ENCODE measurements at places on chromosomes 7 and 10.

GRCh38 chr10:118251791-118252190 is 90.3 kb downstream of the FAM204A start:
- no peak for DNase-seq

- no peak for DNase-seq
These were observed 44.3 kb downstream of the MACC1 start for GRCh38 chr7:20172736-20173334.

DNA sequence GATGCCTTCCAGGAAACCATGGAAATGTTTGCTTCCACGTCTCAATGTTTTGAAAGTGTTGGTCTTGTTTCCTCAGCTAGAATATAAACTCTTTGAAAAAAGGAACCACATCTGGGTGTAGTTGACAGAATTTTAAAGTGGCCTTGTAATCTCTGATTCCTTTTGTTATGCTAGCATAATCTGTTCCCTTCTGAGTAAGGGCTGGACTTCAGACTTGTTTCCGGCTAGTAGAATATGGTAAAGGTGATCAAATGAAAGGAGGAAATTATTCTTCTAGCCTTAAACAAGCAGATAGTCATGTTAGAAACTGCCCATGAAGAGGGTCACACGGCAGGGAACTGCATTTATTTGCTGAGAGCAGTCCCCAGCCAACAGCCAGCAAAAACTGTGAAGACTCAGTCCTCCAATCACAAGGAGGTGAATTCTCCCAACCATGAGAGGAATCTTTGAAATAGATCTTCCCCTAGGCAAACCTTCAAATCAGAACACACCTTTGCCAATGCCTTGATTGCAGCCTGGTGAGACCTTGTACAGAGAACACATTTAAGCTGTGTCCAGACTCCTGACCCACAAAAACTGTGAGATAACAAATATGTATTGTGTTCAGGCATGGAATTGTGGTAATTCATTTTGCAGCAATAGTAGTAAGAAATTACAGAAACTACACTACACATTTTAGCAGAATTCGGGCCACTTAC is 316.9 kb upstream of the SP8 start:
- no peak for DNase-seq

- no peak for DNase-seq
These were observed 52.7 kb downstream of the MET start for GRCh38 chr7:116724560-116725231.

DNA sequence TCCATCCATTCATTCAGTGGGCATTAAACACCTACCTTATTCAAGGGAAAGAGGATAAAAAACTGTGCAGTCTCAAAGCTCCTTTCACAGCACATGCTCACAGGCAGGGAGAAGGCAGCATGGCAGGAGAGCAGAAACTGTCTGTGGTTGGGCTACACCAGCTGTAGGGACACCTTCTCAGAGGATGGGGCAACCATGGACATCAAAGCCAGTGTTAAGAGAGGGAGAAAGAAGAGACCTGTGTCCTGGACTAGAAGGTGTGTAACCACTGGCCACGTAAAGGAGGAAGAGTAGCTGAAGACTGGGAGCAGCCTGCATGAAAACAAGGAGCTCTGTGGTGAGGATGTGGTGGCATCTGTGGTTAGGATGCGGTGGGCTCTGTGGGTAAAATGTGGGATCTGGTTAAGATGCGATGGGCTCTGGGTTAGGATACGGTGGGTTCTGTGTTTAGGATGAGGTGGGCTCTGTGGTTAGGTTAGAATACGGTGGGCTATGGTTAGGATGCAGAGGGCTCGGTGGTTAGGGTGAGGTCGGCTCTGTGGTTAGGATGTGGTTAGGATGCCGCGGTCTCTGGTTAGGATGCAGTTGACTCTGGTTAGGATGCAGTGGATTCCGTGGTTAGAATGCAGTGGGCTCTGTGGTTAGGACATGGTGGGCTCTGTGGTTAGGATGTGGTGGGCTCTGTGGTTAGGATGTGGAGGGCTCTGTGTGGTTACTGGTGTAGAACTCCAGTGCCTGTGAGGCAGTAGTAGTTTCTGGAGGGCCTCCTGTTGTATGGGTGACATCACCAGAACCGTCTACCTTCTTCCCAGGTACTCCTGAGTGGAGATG is 197.6 kb downstream of the WDR37 start:
- no peak for DNase-seq

All from T-helper 2 cell (primary cell).